ENCODE measurements at places on chromosomes 2 and 18.

- no peak for DNase-seq
Measured at GRCh38 chr2:20868377-20868776, 45.5 kb upstream of the LDAH start.

DNA sequence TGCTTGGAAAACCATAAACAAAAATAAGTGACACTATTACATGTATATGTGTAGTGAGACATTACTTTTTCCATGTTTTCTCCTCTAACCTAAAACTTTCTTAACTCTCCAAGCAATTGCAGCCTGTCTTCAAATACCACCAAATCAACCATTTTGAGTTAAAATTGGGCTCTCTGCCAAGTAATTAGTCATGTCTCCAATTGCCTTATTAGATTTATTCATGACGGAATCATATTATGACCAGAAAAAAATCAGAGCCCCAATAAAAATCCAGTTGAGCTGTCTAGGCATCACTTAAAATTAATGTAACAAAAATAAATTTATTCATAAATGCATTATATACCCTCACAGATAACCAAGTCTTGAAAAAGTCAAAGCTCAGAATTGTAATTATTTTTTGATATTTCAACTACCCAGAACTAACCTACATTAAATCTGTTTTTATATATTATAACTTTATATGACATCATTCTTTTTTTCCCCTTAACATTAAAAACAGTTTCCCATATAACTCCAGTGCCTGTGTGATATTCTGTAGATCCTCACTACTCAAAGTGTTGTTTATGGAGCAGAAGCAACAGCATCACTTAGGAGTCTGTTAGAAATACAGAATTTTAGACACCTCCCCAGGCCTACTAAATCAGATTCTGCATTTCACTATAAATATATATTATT is 157.0 kb downstream of the ERBB4 start:
- DNase-seq, result no peak

DNA sequence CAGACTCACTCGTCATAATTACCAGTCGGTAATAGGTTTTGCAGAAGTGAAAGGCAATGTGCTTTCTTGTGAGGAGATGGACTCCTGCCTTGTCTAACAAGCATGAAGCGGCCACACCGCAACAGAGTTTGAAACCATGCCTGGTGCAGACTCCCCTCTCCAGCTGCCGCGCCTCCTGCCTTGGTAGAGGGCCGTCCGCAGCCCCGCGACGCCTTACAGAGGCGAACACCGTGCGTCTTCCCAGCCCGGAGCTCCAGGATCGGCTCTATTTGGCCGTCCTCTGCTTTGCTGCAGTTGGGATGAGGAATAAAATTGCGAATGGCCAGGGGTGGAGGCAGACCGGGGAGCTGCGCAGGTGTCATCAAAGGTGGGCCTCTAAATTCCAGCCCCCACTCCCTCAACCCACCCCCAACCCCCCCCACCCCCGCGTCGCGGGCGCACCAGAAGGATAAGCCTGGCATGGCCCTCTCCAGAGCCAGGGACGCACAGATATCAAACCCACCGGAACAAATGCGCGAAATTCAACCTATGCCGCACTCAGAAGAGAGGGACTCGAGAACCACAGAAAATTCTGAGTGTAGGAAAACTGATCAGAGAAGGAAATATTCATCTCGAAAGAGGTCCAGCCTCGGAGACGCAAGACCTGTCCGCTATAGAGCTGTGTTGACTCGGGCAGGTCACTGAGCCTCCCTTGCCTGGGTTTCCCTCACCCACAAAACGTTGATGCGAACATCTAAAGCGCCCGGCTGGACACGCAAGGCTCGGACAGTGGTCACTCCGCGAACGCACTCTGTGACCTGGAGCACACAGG is 1.1 kb downstream of the TRABD2A start:
- DNase-seq, result no peak

- no peak for DNase-seq
Measured at GRCh38 chr18:79600596-79600995, 79.0 kb upstream of the CTDP1 start.

GRCh38 chr18:55287935-55288868 is 299.8 kb downstream of the TCF4 start:
- no peak for DNase-seq

DNA sequence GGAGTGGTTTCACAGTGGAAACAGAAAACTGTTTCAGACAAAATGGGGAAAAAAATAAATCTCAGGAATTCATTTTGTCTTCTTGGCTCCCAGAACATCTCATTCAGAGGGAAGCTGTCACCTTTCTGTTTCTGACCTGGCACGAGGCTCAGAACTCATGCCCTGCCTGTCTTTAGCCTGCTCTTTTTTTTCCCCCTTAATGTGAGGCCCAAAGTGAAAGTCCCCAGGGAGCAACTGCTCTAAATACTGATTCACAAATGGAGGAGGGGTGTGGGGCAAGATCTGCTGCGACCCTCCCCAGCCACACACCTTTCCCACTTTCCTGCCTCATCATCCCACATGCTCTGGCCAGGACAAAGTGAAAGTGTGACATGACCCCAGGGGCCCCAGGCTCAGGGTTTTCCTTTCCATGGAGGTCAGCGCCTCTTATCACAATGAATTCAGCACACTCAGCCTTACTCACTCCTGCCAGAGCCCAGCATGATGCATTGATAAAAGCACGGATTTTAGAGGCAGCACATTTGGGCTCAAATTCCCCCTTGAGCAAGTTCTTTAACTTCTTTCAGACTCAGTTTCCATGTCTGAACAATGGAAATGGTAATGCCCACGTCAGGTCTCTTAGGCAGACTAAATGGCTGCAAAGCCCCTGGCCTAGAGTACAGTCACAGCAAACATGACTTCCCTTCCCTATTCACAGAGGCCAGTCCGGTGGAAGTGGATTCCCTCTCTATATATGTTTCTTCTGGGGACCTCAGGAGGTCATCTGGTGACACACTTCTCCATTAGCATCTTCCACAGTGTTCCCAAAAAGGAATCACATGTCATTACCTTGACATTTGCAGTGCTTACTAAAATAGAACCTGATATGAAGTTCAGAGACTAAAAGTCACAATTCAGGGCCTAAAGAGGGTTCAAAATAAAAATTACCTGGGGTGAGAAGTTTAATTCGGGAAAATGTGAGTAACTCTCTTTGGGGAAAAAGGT is 55.3 kb upstream of the TMEM163 start:
- DNase-seq, result no peak

- DNase-seq, result no peak
Measured at GRCh38 chr2:43217228-43218154, 8.9 kb downstream of the ZFP36L2 start.

All from nucleus accumbens (tissue), 56 donors.